Fibroblast of lung (primary cell): ENCODE measurements at places on chromosomes 4 and X. TPM values are rescaled to one million over a fixed set of nuclear protein-coding genes. Genes with fewer than 3 reads are reported as not detected.

The TLR6 gene
- total RNA-seq = 1.0 and 2.3 TPM in 2 replicates

The MAB21L2 gene
- total RNA-seq = under 0.01 TPM in 1 of 2 replicates, not detected in the other

The PACRGL gene
- total RNA-seq = 22.6 and 23.3 TPM in 2 replicates

The DDIT4L gene
- total RNA-seq = 3.3 and 6.4 TPM in 2 replicates

The PCDH19 gene
- under 0.01 and 0.26 TPM in 2 replicates for total RNA-seq

The TCEAL7 gene
- total RNA-seq = 32.5 and 52.6 TPM in 2 replicates

The FAM120C gene
- 4.6 and 6.9 TPM in 2 replicates for total RNA-seq

The ACE2 gene
- total RNA-seq = not detected in 2 replicates

The SPIN2A gene
- total RNA-seq = 0.50 and 0.51 TPM in 2 replicates

The KIT gene
- 0.50 and 0.51 TPM in 2 replicates for total RNA-seq

The NPNT gene
- total RNA-seq = 5.9 and 20.3 TPM in 2 replicates

The AVPR2 gene
- not detected in 2 replicates for total RNA-seq

The TSPAN6 gene
- total RNA-seq = 29.2 and 35.4 TPM in 2 replicates
